Motor neuron (in vitro differentiated cells): ENCODE measurements at places on chromosomes 4 and X. TPM values are rescaled to one million over a fixed set of nuclear protein-coding genes. Genes with fewer than 3 reads are reported as not detected.

The HSD17B13 gene
- 0.60 and 0.69 TPM in 2 replicates for total RNA-seq

The GRK4 gene
- total RNA-seq: 7.3 and 7.7 TPM in 2 replicates

The TSC22D3 gene
- total RNA-seq: 86.5 and 95.5 TPM in 2 replicates

The SLC9B2 gene
- total RNA-seq: 23.8 and 27.2 TPM in 2 replicates

The CXCL11 gene
- not detected in 2 replicates for total RNA-seq

The DKK2 gene
- 12.0 and 15.6 TPM in 2 replicates for total RNA-seq

The DDX53 gene
- 0.05 TPM in 1 of 2 replicates, not detected in the other for total RNA-seq

The NMU gene
- 71.2 and 72.5 TPM in 2 replicates for total RNA-seq

The SOWAHB gene
- total RNA-seq: 0.68 and 0.90 TPM in 2 replicates

The FOXP3 gene
- total RNA-seq: 0.14 and 0.37 TPM in 2 replicates

The DMP1 gene
- total RNA-seq: 0.16 TPM in 1 of 2 replicates, not detected in the other

The SMR3B gene
- total RNA-seq: 0.31 TPM in 1 of 2 replicates, not detected in the other

DNA sequence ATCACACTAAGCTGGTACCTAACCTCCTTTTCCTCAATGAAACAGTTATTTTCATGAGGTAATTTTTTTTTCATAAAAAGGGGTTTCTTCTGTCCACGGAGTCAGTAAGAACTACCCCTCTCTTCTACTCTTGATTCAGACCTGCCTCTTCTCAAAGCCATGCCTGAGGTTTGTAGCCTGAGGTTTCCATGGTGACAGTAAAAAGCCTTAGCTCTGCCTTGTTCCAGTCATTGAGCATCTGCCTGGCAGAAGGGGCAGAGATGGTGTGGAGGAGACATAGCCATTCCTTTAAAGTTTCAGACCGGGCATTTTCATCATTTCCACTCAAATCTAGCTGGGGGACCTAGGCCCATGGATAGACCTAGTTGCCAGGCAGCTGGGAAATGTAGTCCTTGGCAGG lies 135.5 kb downstream of the REPS2 start:
- ATAC-seq: peak; percentile 45

- ATAC-seq: no peak
Observed at GRCh38 chr4:101667348-101667747, 123.2 kb upstream of the BANK1 start.

- no peak for ATAC-seq
Observed at GRCh38 chr4:107987916-107988762, 1.6 kb upstream of the HADH start.

DNA sequence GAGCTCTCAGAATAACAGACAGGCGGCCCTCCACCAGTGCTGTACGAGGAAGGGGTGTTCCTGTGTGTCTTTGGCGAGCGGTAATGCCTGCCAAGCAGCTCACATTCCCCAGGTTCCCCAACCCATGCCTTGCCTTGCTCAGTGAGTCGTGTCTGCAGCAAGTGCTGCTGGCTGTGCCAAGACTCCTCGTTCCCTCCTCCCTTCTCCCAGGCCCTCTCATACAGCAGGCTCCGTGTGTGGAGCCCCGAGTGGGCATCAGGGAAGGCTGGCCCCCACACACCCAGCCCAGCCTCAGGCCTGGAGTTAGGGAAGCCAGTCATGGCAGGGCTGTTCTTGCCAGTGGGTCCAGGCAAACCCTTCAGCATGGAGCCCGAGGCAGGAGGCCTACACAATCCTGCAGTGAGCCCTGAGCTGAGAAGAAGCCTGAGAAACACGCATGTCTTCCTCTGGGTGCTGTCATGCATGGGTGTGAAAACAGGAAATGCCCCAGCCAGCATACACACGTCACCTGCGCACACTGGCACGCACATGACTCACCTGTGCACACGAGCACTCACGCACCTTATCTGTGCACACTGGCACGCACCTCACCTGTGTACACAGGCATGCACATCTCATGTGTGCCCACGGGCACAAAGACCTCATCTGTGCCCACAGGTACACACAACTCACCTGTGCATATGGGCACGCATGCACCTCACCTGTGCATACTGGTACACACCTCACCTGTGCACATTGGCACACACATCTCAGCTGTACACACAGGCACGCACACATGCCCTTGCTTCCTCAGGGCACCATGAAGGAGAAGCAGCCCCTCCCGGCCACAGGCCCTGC lies 238.7 kb downstream of the DHRSX start:
- ATAC-seq: no peak

GRCh38 chr4:169885893-169886292 lies 128.1 kb upstream of the HPF1 start:
- no peak for ATAC-seq

- peak; percentile 70 for ATAC-seq
Observed at GRCh38 chr4:139740531-139741041, 75.0 kb downstream of the MGST2 start.

- no peak for ATAC-seq
Observed at GRCh38 chrX:118047446-118048186, 69.0 kb downstream of the KLHL13 start.

- ATAC-seq: no peak
Observed at GRCh38 chr4:15736514-15737050, 33.7 kb downstream of the BST1 start.

DNA sequence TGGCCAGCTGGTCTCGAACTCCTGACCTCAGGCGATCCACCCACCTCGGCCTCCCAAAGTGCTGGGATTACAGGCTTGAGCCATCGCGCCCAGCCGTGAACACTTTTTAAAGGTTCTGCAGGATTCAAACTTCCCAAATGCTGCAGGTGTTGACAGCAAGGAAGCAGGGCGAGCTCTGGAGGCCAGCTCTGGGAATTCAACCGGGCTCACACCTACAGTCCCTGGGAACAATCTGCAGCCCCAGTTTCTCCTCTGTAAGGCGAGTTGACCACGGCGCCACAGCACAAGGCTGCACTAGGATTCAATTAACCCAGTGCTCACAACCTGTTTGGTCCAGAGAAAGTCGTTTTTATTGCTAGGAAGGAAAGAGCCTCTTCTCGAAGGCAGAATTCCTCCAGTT lies 1.6 kb downstream of the MTNR1A start:
- no peak for ATAC-seq

GRCh38 chr4:106618956-106619355 lies 250.4 kb upstream of the GIMD1 start:
- ATAC-seq: no peak

GRCh38 chr4:122099896-122100295 lies 52.2 kb upstream of the BLTP1 start:
- no peak for ATAC-seq

DNA sequence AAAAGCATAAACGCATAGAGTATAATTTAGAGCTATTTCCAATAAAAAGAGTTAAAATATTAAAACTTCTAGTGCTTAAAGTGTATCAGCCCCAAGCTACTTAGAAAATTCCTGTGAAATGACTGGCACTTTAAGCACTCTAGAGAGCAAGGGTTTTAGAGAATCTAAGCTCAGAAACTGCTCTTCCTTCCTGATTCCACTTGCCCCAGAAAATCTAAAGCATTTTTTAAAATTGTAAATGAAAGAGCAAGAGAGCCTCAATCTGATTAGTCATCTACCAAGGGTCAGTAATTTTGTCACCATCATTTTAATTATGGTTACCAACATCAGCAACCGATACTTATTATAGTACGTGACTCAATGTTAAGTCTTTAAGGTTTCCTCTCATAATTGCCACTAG lies 25.0 kb downstream of the CTPS2 start:
- ATAC-seq: no peak

DNA sequence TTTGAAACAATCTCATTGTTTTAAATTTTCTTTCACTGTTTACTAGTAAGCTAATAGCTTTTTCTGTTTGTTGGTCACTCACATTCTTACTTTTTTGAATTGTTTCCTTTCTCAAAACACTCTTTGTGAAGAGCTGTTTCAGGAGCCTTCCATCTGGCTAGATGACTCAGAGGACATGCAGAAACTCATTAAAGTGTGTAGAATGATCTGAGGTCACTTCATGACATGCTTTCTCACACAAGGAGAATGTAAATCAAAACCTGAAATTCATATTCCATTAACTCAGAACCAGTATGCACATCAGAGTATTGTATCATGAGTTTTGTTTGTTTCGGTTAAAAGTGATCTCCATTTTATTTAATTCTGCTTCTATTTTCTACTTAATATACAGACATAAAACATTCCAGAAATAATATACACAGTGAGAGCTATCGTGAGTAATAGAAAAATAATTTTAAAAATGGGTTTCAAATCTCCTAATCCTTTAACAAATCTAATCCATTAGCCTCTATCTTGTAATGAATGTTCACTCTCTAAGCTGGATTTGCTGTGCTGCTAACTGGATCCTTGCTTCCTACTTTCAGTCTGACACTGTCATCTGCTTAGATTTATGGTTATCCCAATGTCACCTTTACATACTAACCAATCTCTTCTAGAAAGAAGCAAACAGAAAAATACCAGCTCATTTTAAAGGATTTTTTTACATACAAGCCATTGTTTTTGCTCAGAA lies 449.6 kb downstream of the FSTL5 start:
- ATAC-seq: peak; percentile 95

- ATAC-seq: no peak
Observed at GRCh38 chr4:152938237-152938947, 2.3 kb downstream of the FHDC1 start.

DNA sequence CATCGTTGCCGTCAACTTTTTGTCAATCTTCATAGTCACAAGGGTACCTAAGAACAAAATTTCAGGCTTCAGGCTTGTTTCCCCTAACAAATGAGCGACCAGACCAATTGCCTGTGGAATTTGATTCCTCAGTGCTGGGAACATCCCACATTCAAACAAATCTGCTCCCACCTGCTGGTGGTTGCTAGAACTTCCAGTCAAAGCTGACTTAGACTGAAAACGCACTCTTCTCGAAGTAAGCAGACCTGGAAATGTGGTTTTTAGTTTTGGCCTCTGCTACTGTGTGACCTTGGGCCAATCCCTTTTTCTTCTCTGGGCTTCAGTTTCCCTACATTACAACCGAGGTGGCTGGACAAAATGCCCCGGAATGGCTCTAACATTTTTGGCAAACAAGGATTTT lies 1.8 kb upstream of the GABRQ start:
- peak; percentile 59 for ATAC-seq

GRCh38 chr4:4990857-4991540 lies 28.3 kb downstream of the CYTL1 start:
- no peak for ATAC-seq

- no peak for ATAC-seq
Observed at GRCh38 chr4:135601351-135601750, 1399.8 kb upstream of the PABPC4L start.

DNA sequence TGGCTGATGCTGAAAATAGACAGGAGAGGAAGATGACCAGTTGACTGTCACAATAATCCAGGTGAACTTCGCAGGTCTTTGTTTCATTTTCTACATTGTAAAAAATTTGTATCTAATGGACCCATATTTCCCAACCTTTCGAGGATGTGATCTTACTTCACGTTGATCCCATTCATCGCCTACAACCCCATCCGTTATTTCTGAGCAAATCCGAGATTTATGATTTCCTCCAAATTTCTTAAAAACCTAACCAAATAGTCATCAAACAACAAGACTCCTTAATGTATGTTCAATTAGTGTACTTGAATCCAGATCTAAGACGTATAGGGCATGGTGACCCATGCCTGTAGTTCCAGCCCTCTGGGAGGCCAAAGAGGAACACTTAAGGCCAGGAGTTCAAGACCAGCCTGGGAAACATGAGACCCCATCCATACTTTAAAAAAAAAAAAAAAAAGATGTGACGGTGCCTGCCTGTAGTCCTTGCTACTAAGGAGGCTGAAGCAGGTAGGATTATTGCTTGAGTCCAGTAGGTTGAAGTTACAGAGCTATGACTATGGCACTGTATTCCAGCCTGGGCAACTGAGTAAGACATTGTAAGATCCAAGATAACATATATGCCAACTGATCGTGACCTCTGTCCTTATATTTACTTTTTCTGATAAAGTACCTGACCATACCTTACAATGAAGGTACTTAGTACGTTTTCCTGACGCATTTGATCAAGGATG lies 5.7 kb downstream of the RPL9 start:
- no peak for ATAC-seq

DNA sequence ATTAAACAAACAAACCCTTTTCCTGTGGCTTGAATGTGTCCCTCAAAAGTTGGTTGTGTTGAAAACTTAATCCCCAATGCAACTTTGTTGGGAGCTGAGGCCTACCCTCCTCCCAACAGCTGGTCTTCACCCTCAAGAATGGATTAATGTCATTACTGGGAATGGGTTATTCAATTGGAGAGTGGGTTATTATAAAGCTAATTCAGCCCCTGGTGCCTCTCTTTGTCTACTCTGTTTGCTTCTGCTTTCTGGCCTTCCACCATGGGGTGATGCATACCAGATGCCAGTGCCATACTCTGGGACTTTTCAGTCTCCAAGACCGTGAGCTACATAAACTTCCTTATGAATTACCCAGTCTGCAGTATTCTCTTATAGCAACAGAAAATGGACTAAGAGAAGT lies 706.5 kb downstream of the CCSER1 start:
- ATAC-seq: no peak

DNA sequence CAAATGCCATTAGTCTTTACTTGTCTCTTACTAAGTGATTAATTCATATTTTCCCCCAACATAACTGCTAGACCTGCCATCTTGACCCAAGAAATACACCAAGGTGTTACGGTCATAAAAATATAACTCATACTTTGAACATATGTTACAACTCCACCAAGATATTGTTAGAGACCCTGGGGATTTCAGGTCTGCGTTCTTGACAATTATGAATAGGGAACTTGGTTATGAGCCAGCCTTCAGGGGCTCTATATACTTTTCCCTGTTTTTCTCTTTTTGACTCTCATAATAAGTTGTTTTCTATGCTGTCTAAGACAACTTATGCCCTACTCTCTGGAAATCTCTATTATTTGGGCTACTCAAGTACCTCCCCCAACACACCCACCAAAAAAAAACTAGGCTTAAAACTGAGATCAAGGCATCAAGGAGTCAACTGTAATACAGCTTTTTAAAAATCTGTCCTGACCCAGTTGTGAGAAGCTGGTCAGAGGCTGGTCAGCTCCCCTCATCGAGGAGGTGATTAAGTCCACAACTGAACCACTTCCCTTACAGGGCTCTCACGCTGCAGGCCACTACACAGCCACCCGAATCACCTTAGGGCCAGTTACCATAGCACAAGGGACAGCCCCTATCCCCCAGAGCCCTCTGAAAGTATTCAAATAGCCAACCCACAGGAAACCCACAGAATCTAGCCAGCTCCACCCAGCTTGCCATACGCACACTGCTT lies 10.5 kb upstream of the TLR3 start:
- ATAC-seq: no peak

DNA sequence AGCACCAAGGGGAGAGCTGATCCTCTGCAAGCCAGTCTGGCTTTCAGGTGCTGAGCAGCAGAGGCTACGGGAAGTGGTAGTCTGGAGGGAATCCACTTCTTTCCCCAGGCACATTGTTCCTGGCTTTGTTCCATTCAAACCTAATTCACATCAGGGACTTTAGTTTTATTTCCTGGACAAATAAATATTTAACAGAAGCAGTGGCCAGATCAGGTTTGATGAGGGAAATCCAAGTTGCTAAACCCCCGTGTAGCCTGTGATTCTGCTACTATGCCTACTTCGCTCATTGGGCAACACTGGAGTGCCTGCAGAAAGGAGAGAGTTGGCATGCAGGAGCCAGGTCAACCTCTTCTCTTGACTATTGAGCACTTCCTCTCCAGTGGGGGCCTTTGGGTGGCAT lies 13.8 kb upstream of the STBD1 start:
- ATAC-seq: no peak
